ENCODE measurements at places on chromosomes 11 and 22.

DNA sequence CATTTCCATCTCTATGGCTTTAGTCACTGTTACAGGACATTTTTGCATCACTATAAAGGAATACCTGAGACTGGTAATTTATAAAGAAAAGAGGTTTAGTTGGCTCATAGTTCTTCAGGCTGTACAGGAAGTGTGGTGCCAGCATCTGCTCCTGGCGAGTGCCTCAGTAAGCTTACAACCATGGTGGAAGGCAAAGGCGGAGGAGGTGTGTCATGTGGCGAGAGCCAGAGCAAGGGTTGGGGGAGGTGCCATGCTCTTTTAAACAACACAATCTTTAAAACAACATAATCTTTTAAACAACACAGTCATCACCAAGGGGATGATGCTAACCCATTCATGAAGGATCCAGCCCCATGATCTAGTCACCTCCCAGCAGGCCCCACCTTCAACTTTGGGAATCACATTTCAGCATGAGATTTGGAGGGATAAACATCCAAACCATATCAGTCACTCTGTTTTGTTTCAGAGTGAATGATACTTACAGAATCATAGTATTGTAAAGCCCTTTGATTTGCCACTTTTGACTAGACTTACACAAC is 103.3 kb downstream of the PDE3B start:
- DNase-seq = no peak

GRCh38 chr11:113839842-113840241 is 35.5 kb downstream of the USP28 start:
- no peak for DNase-seq

GRCh38 chr11:122024278-122024677 is 91.7 kb downstream of the BLID start:
- no peak for DNase-seq

DNA sequence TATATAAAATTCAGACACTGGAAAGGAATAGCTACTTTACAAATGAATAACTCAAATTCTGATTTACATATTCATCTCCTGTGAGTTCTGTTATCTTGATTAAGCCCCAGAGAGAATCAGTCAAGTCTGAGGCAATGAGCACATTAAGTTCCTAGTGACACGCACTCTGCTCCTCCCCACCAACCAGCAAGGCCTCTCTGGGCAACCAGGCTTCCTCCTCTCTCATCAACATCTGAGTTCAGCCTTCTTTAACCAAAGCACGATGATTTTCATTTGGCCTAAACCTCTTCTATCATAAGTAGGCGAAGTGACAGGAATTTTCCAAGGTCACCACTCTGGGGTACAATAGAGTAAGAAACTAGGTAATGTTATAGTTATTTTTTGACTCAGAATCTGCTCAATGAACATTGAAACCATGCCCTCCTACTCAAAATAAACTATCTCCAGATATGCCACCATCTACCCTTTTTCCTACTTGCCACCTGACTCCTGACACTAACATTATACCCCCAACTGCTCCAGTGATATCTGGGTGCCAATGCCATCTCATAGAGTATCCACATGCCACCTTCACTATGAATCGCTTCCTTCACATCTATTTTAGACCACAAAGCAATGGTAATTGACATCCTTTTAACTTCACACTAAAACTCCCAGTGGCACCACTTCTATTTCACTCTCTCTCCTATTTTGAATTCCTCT is 114.8 kb downstream of the FAM76B start:
- no peak for DNase-seq

DNA sequence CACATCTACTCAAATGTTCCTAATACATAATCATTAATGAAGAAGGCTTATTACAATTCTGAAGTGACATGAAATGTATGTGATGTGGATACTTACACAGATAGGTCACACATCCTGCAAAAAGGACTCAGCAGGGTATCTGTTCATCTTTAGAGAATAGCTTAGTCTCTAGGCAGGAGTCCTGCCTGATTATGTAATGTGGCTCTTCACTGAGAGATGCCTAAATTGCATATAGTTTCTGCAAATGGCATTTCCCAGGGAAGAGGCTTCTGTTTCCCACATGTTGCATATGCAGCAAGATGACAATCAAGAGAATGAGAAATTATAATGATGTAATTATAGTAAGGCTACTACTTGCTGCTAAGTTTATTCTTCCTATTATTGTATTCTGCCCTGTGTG is 58.8 kb upstream of the SLC36A4 start:
- no peak for DNase-seq

DNA sequence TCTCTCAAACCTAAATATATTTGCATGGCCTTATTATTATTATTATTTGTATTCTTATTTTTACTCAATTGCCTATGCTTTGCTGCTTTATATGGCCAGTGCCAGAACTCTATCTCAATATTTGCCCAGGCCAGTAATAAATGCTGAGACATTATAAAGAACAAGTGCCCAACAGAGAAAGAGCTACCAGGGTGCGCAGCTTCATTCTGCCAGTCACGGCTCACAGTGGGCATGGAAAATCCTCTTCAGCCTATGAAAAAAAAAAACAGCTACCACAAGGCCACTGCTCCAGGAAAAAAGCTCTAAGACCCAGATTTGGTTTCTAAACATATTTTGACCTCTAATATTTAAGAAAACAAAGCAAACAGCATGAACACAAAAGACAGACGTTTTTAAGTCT is 1223.6 kb downstream of the LRRC4C start:
- DNase-seq = no peak

DNA sequence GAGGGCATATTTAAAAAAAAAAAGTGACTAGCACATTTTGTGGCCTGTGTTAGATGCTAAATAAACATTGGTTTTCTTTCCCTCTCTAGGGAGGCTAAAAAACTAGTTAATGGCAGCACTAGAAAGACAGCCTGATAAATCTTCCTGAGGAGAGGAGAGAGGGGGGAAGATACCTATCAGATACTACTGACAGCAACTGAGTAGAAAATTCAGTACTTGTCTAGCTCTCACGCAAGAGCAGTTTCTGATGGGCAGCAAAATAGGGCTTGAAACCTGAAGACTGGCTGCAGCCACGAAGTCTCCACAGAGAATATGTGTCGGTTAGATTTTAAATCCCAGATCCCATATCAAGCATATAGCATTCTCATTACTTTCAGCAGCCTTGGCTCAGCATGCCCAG is 388.2 kb downstream of the KCNA4 start:
- no peak for DNase-seq

Data from hematopoietic multipotent progenitor cell treated with erythropoietin and hydrocortisone succinate and interleukin-3 and kit ligand, for 6 days (in vitro differentiated cells).